ENCODE measurements at places on chromosomes 4 and X.
A peak's percentile ranks its signal among the peaks of the same experiment; 100 is the strongest.

DNA sequence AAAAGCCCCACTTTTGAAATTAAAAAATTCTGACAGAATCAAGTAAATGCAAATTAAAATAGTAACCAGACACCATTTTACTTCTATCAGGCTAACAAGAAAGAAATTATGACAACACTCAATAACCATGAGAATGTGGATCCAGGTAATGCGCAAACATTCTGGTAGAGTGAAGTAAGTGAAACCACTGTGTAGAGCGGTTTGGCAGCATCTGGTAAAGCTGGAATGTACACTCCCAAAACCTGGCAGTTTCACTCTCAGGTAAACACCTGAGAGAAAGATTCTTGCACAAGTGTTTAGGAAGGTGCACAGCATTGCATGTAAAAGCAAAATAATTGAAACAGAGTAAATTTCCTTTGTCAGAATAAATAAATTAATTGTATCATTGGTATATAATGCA lies 81.8 kb downstream of the TRIML1 start:
- DNase-seq, result no peak

- DNase-seq, result no peak
These were observed 8.5 kb downstream of the FRMD7 start for GRCh38 chrX:132119283-132119682.

- no peak for DNase-seq
These were observed 42.4 kb upstream of the ARHGEF6 start for GRCh38 chrX:136823175-136823574.

GRCh38 chrX:31384471-31384870 lies 312.6 kb upstream of the FTHL17 start:
- DNase-seq, result no peak

DNA sequence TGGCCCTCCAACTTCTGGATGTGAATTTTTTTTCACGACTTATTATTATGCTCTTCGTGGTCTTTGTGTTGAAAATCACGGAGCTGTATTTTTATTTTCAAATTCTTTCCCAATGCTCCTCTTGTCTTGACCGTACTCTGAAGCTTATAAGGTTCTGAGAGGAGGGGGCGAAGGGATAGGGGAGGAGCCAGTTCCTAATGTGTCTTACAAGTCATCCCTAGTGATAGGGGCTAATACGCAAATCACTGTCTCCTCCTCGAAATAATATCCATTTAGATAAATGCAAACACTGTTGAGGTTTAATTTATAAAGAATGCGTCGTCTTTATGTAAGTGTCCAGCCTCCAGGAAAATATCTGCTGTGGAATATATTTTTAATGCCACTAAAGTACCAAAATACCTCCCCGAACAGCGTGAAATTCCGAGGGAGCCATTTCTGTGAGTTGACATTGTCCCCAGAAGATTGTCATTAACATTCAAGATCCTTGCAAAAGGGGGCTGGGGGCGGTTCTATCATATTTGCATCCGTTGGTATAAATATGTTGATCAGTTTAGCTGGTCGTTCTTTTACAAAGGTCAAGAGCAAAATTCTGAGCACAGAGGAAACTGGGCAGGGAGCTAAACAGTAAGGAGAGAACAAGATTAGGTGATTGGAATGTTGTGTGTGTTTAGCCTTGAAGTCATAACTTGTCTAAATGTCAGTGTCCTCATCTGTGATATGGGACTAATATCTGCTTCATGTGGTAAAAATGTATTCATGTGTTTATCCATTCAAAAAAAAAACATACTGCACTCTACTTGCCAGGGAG lies 3.7 kb upstream of the FAT1 start:
- DNase-seq, result no peak

DNA sequence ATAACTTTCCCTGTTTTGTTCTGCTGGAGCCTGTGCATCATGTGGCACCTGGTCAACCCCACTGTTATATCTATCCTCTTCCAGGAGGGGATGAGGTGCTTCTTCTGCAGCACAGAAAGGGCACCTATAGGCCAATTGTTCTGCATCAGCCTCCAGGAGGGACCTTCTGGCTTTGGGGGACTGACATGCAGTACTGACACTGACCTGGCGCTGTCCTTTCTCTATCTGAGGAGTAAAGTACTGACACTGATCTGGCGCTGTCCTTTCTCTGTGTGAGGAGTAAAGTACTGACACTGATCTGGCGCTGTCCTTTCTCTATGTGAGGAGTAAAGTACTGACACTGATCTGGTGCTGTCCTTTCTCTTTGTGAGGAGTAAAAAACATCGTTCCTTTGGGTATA lies 498.4 kb downstream of the PACRGL start:
- DNase-seq, result no peak

- no peak for DNase-seq
These were observed 30.6 kb downstream of the WDR1 start for GRCh38 chr4:10085828-10086505.

DNA sequence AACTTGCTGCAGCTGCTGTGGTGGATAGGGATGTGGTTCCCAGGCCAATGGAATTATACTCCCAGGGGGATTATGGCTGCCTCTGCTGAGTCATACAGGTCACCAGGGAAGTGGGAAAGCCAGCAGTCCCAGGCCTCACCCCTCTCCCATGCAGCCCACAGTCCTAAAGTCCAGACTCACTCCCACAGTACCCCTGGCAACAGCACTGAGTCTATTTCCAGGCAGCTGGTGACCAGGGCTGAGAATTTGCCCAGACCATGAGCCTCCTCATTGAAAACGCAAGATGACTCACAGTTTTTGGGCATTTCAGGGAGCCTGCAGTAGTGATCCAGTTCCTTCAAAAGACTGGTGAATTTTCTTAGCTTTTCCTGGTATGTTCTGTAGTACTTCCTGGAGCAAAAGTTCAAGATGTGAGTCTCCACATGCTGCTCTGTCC lies 137.6 kb downstream of the NPNT start:
- DNase-seq, result no peak

GRCh38 chrX:109626637-109627036 lies 1.7 kb upstream of the KCNE5 start:
- no peak for DNase-seq

GRCh38 chr4:123659262-123659661 lies 262.7 kb downstream of the SPRY1 start:
- no peak for DNase-seq

- no peak for DNase-seq
These were observed 115.7 kb upstream of the FAT1 start for GRCh38 chr4:186839122-186840037.

DNA sequence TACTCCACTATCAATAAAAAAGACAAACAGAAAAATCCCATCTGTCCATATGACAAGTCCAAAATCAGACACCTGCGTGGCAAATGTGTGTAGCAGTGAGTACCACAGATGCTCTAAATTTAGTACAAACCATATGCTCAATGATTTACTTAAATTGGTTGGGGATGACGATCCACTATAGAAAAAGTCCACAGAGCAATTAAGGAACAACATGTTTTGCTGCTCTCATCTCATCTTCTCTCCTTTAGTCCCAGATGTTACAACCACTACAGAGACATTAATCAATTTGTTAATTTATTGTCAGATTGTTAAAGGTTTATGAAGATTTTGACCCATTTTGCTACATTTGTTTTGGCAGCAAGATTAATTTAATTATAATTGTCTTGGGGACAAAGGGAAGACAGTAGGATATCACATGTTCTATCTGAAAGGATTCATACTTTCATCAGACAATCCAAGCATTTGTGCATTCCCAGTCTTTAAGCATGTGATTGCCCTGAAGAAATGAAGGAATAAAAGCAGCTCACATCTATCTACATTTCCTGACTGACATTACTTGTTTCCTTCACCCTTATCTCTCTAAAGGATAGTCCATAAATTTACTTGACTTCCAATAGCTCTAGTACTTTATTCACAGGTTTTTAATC lies 2268.1 kb downstream of the PCDH7 start:
- DNase-seq, result no peak

- no peak for DNase-seq
These were observed 10.0 kb upstream of the SPCS3 start for GRCh38 chr4:176309772-176310171.

GRCh38 chr4:181959121-181959520 lies 284.1 kb upstream of the TENM3 start:
- no peak for DNase-seq

DNA sequence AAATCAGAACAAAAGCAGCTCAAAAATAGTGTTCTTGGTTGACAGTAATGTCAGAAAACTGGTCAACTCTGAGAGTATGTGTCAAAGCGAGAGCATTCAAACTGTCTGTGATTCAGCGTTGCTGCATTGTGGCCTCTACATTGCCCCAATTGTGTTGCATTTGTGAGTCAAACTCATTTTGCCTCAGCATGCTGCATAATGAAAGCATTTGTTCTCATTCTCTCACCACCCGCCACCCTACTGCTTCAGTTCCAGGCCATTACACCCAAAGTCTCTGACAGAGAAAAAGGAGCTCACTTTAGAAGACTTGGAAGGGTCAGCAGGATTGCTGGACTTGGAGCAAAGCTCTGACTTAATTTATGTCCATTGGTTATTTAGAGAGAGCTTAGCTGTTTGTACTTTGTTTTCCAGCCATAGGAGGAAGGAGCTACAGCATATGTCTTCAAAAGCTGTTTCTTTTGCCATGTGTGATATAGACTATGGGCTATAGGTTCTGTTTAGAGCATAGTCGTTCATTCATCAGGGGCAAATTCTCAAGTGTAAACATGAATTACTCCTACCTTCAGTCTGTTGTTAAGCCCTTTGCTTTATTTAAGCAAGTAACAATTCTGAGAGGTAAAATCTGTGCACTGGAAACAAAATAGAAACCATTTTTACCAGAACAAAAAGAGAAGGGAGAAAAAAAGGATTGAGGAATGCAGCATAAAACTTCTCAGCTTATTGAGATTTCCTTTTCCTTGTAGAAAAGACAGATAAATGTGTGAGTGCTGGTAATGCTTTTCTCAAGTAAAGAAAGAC lies 153.4 kb upstream of the ANK2 start:
- DNase-seq, result no peak

DNA sequence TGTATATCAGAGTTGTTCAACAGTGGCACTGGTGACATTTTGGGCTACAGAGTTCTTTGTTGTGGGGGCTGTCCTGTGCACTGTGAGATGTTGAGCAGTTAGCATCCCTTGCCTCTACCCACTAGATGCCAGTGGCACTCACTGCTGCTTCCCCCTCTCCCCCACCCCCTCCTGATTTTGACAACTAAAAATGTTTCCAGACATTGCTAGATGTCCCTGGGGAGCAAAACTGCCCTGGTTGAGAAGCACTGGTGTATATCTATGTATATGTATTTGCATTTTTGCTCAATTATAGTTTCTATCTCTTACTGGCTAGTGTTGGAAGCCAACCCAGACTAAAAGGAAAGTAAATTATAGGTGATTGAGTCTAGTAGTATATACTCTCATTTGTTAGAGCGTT lies 2.4 kb downstream of the TMEM131L start:
- DNase-seq, result no peak

GRCh38 chr4:140719022-140719421 lies 37.2 kb downstream of the TBC1D9 start:
- peak; percentile 24 for DNase-seq

DNA sequence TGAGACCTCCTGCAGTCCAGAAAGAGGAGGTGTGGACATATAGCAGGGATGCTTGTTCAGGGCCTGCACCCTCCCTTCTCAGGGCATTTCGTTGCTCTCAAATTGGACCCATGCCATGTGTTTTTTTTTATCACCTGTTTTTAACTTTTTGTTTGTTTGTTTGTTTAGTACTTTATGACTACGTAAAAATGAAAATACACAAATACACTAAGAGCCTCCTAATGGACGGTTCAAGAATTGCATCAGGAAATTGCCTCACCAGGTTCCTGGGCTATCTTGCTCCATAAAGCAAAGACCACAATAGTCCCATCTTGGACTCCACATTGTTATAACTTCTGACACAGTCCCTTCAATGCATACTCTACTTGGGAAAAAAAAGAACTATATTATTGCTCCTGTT lies 1685.9 kb upstream of the TENM3 start:
- DNase-seq, result no peak

DNA sequence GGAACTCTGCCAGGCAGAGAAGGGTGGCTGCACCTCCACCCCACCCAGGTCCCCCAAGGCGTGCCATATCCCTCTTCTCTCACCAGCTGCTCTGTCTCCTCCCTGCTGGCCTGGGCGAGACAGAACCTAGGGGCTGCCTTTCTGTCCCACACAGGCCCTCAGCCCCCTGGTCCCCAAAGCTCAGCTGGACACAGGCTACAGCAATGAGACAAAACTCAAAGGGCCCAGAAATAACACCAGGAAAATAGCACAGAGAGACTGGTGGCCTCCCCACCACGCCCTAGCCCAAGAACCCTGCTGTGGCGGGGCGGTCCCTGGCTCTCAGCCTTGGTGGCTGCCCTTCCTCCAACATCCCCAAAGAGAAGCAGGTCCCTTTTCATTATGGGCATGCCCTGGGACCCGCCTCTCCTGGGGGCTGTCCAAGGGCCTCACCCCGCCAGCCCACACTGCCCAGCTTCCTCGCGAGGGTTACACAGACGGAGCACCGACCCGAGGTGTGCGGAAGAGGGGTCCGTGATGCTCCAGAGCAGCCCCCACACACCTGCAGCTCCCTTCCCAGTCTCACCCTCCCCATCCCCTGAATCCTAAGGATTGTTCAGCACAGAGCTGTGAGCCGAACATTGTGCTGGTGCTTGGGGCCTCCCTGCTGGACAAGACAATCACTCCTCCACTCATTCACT lies 67.7 kb upstream of the HMX1 start:
- no peak for DNase-seq

DNA sequence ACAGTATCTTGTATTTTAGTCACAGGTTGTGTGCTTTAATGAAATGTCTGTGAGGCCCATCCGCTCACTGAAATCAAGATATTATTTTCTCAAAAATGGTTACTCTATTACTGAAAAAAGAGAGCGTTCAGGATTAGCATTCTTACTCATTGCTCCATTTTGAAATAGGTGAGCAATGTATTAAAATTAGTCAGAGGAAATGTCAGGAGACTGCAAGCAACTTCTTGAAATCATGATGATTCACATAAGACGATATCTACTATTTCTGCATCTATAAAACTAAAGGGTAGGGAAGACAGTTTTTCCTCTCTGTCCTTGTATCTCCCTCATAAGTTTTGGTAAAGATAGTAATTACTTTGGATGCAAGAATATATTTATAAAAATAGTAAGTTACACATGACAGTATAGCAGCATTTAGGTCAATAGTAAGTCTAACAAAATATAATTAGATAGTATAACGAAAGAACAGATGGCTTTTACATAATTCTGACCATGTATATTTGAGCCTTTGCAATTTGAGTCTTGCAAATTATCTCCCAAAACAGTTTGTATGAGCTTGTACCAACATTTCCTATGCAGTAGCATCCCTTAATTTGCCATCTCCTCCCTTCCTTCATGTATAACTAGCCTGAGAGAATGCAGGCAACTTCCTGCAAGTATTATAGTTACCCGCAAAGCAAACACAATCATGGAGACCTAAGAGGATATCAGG lies 937.8 kb downstream of the PCDH7 start:
- DNase-seq, result no peak

GRCh38 chrX:105752338-105752956 lies 69.9 kb upstream of the NRK start:
- no peak for DNase-seq

All from pulmonary artery endothelial cell (primary cell).